ENCODE measurements at places on chromosomes 6 and 20.

GRCh38 chr6:25477006-25477590 lies 174.9 kb upstream of the SCGN start:
- DNase-seq, result no peak

DNA sequence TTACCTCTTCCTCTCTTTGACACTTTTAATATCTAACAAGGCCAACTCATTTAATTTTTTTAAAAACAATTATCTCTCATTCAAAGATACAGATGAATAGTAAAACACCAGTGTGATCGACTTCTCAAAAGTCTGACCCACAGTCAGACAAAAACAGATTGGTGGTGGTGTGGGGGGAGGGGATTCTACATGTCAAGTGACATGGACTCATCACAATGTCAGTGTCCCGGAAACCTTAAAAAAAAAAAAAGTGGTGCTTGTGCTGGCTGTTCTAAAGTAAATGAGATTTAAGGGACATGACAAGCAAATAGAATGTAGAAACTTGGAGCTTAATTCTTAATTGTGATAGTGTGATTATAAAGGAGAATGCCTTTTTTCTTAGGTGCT lies 16.3 kb upstream of the RFPL4B start:
- no peak for DNase-seq

DNA sequence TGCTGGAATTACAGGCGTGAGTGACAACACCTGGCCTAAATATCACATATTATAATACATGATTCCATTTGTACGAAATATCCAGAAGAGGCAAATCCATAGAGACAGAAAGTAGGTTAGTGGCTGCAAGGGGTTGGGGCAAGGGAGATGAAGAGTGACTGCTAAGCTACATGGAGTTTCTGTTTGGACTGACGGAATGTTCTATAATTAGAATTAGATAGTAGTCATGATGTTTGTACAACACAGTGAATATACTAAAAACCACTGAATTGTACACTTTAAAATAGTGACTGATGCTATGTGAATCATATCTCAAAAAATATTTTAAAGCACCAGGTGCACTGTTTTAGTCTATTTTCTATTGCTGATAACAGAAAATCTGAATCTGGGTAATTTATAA lies 3.7 kb upstream of the HEBP2 start:
- DNase-seq, result no peak

GRCh38 chr6:156053626-156054025 lies 598.0 kb upstream of the NOX3 start:
- DNase-seq, result no peak

DNA sequence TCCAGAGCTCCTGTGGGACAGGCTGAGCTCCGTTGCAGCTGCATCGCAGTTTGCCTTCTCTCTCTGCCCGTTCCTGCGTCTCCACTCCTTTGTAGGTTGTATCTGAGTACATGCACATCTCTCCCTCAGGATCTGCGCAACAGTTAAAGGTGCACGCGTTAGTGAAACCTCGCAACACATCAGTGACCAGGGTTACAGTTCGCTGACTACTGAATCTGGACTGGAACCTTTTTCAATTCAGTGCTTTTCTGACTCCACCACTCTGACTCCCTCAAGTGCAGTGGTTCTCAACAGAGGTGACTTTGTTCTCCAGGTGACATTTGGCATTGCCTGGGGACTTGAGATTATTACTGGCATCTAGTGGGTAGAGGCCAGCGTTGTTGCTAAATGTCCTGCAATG lies 44.0 kb downstream of the UST start:
- no peak for DNase-seq

DNA sequence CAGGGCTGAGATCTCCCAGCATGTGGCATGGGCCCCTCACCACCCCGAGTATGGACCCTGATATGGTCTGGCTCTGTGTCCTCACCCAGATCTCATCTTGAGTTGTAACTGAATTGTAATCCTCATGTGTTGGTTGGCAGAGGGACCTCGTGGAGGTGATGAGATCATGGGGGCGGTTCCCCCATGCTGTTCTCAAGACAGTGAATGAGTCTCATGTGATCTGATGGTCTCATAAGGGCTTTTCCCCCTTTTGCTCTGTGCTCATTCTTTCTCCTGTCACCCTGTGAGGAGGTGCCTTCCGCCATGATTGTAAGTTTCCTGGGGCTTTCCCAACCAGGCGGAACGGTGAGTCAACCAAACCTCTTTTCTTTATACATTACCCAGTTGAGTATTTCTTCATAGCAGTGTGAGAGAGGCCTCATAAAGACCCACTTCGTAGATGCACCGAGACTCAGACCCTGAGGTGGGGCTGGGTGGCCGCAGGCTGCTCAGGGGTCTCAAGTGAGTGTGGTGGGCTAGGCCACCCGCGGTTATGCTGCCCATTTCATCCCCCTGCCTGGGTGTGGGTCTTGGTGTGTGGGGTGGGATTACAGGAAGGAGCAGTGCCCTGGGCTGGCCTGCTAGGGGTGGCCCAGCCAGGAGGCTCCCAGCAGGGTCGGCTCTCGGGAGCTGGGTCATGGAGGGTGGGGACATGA lies 26.2 kb upstream of the GATA5 start:
- DNase-seq, result peak; percentile 27

Measured in activated effector memory CD4-positive, alpha-beta T cell treated with Interleukin-2 at 50 U/mL for 16 hours (primary cell).